ENCODE measurements at places on chromosomes 7 and 10. TPM values are rescaled to one million over a fixed set of nuclear protein-coding genes. Genes with fewer than 3 reads are reported as not detected.
A peak's percentile ranks its signal among the peaks of the same experiment; 100 is the strongest.

DNA sequence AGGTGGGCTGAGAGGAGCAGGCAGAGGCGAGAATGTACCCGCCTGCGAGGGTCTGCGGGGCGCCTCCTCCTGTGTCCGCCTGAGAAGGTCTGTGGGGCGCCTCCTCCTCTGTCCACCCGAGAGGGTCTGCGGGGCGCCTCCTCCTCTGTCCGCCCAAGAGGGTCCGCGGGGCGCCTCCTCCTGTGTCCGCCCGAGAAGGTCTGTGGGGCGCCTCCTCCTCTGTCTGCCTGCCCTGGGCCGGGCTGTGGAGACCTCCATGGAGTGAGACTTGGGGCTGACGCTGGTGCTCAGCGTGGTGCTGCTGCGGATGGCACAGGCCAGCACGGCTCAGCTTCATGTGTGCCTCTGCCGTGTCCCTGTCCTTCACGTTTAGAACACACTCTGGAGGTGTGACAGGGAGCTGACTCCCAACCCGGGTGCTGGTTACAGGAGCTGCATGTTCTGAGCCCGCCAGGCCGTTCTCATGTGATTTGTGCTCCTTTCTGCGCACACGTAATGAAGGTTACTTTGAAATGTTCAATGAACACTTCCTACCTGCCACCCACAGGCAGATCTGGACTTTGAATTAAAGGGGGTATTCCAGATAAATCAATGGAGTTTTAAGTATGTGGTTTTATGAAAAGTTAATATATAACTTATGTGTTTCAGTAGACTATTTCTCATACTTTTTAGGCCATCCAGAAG is 20.5 kb upstream of the GET4 start:
- no peak for DNase-seq

GRCh38 chr7:138324941-138325340 is 135.1 kb upstream of the TRIM24 start:
- no peak for DNase-seq

DNA sequence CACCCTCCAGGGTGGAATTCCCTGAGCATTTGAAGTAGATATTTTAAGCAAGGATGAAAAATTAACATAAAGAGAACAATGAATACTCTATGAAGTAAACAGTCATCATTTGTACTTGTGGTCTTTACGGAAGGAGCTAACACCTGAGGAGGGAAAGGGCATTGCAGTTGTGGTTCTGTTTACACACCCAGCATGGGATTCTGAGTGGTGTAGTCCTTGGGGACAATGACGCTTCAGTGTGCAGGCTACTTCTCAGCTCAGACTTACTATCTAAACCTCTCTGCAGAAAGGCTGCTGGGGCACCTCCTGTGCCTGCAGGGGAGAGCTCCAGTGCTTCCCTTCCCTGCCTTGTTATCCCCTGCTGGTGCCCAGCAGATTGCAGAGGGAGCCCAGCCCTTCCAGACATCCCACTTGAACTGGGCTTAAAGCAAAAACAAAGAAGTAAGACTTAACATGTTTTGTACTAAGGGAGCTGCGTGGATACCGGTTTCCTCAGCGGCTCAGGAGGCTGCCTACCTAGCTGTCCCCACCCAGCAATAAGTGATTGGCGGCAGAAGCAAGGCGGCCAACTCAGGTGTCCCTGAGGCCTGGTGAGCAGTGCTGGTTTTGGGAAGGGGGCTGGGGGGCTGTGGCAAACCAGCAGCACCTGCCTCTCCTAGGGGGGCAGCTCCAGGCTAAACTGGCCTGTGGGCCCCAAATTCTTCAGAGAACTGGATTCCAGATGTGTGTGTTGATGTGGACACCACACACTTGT is 89.1 kb downstream of the CELF2 start:
- no peak for DNase-seq

GRCh38 chr10:127196282-127197153 is at the start of gene INSYN2A:
Gene INSYN2A (minus strand): TSS chr10:127196591. CDS start chr10:127176395, 20,196 bp downstream.
- peak; percentile 60 for DNase-seq

- DNase-seq: no peak
Observed at GRCh38 chr10:70863470-70864160, 24.8 kb downstream of the PCBD1 start.

- no peak for DNase-seq
Observed at GRCh38 chr10:88278912-88279311, 304.2 kb downstream of the RNLS start.

GRCh38 chr7:113414401-113415035 is 296.2 kb upstream of the SMIM30 start:
- DNase-seq: no peak

GRCh38 chr10:11448190-11448544 is 163.3 kb downstream of the USP6NL start:
- DNase-seq: no peak

Gene SMIM30
- polyA plus RNA-seq: 69.4 TPM

Gene FANK1
- polyA plus RNA-seq: 11.7 TPM

Gene LRRC17
- 265 TPM for polyA plus RNA-seq

Gene EBF3
- 1.7 TPM for polyA plus RNA-seq

Gene MUC12
- polyA plus RNA-seq: 2.6 TPM
